Liver (tissue), 10 donors: ENCODE measurements at places on chromosomes 3 and 15. TPM values are rescaled to one million over a fixed set of nuclear protein-coding genes. Genes with fewer than 3 reads are reported as not detected.

GRCh38 chr3:196700801-196701200, 11.2 kb downstream of the CEP19 start:
- DNase-seq = no peak
- H3K27me3 ChIP-seq = no peaks in the 10 kb centered on the region
- no peaks in the 10 kb centered on the region for H3K4me1 ChIP-seq

Gene SLC9C1
- 0.28 TPM for total RNA-seq

GRCh38 chr3:79415356-79415755, 352.4 kb downstream of the ROBO1 start:
- no peak overlapping the region for H3K27ac ChIP-seq
- H3K27me3 ChIP-seq = no peaks in the 10 kb centered on the region
- H3K4me1 ChIP-seq = peaks cover 6% of the 10 kb centered on the region

Gene PLSCR2
- not detected for total RNA-seq

DNA sequence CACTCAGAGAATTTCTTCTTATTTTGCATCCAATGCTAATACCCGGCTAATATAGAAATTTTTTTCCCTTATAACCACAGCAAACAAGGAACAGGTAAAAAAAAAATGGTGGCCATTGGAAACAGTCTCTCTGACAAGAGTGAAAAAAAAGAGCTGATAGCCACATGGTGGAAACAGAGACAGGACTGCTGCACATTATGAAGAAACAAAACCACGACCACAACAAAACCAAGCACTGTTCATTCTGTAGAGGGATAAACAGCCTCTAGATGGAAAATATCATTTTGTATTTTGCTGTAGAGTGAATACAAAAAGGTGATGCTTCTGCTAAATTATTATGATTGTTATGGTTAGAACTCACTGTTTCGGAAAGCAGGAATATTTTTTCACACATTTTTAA, 686.2 kb downstream of the NLGN1 start:
- no peaks in the 10 kb centered on the region for H3K36me3 ChIP-seq
- no peaks in the 10 kb centered on the region for H3K27me3 ChIP-seq
- H3K4me3 ChIP-seq = no peak overlapping the region

DNA sequence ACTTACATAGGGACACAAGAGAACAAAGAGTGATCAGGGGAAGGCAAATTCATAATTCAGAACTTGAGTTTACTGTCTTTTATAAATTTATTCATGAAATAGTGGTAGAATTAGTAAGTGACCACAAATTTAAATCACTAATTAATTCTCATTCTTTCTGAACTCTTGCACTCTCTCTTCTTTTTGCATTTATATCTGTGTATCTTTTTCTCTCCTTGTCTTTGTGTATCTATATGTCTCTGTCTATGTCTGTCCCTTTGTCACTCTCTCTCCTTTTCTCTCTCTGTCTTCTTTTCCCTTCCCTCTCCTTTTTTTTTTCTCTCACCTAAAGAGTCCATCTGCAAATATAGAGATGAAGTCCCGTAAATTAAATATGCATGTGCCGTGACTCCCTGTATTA, 31.5 kb downstream of the RBMS3 start:
- H3K27ac ChIP-seq = no peak overlapping the region
- no peaks in the 10 kb centered on the region for H3K27me3 ChIP-seq
- no peaks in the 10 kb centered on the region for H3K36me3 ChIP-seq
- DNase-seq = no peak
- H3K4me3 ChIP-seq = no peak overlapping the region
- H3K4me1 ChIP-seq = no peaks in the 10 kb centered on the region
